Thyroid gland (tissue), 4 donors: ENCODE measurements at places on chromosomes 6 and 20. TPM values are rescaled to one million over a fixed set of nuclear protein-coding genes. Genes with fewer than 3 reads are reported as not detected.

DNA sequence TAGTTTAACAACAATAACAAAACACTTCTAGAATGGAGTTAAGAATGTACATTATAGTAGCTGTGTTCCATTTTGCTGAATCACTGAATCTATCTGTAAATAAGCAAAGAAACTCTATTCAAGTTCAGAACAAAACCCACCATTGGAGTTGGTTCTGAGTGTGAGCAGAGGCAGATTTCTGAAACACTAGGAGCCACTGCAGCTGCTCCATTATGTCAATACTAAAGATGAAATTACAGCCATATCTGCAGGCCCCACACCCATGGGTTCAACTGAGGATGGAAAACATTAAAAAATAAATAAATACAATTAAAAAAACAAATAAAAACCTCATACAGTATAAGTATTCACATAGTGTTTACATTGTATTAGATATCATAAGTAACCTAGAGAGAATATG lies 91.0 kb downstream of the REPS1 start:
- DNase-seq = no peak

DNA sequence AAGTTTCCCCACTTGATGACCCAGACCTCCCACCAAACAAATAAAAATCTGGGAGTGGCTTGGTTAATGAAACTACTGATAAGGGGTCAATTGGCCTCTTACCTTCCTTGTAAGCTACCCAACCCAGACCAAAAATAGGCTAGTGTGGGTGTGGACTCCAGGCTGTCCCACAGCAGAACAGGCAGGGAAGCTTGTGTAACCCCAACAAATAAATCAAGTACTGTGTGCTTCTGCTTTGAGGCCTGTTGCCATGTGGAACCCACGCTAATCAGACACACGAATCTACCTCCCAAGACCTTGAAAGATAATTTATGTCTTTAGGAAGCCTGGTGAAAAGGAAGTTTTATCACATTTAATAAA lies 33.7 kb upstream of the PAQR8 start:
- no peak for DNase-seq

GRCh38 chr6:90689172-90689571 lies 102.3 kb upstream of the MAP3K7 start:
- DNase-seq = no peak

C20orf141 gene
- total RNA-seq = not detected

GRCh38 chr6:70381417-70381782 lies 31.9 kb upstream of the FAM135A start:
- no peak for DNase-seq
